ENCODE measurements at places on chromosomes 1 and 21. TPM values are rescaled to one million over a fixed set of nuclear protein-coding genes. Genes with fewer than 3 reads are reported as not detected.
A peak's percentile ranks its signal among the peaks of the same experiment; 100 is the strongest.

Gene PDZK1IP1
- 0.94 TPM for total RNA-seq

Gene LCE1F
- not detected for total RNA-seq

- no peaks in the 10 kb centered on the region for H3K4me1 ChIP-seq
- H3K4me3 ChIP-seq: no peak overlapping the region
- H3K27ac ChIP-seq: no peak overlapping the region
- H3K36me3 ChIP-seq: no peaks in the 10 kb centered on the region
These were observed 7.1 kb upstream of the SDC3 start for GRCh38 chr1:30915491-30916230.

- DNase-seq: no peak
- peaks cover 56% of the 10 kb centered on the region for H3K36me3 ChIP-seq
- no peak overlapping the region for H3K27ac ChIP-seq
- no peaks in the 10 kb centered on the region for H3K27me3 ChIP-seq
These were observed 13.8 kb upstream of the PTTG1IP start for GRCh38 chr21:44887126-44887806.

DNA sequence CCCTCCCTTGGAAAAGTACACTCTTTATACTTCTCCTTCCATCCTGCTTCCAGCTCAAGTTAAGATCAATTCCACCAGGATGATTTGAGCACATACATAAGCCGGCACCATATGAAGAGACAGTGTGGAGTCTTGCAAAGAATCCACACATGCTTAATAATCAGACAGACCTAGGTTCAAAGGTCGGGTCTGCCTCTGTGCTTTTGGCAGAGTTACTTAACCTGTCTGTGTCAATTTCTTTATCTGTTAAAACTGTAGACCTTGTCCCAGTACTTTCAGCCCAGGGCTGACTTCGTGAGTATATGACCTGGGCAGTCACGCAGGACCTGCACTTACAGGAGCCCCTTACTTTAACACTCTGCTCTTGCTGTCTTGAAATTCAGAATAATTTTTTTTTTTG is 30.2 kb upstream of the BECN2 start:
- no peaks in the 10 kb centered on the region for H3K36me3 ChIP-seq
- H3K27me3 ChIP-seq: no peaks in the 10 kb centered on the region
- no peaks in the 10 kb centered on the region for H3K4me1 ChIP-seq
- H3K4me3 ChIP-seq: no peak overlapping the region

GRCh38 chr1:24770881-24771280 is 25.6 kb downstream of the CLIC4 start:
- no peak for DNase-seq
- no peaks in the 10 kb centered on the region for H3K36me3 ChIP-seq
- H3K27me3 ChIP-seq: no peaks in the 10 kb centered on the region
- H3K27ac ChIP-seq: no peak overlapping the region

GRCh38 chr21:44709426-44710293 is 1.7 kb downstream of the TSPEAR start:
- no peaks in the 10 kb centered on the region for H3K4me1 ChIP-seq
- no peak overlapping the region for H3K4me3 ChIP-seq
- no peak for DNase-seq
- no peaks in the 10 kb centered on the region for H3K36me3 ChIP-seq
- H3K27ac ChIP-seq: no peak overlapping the region

GRCh38 chr1:236151739-236152424 is 9.5 kb downstream of the GPR137B start:
- no peaks in the 10 kb centered on the region for H3K27me3 ChIP-seq
- H3K27ac ChIP-seq: no peak overlapping the region
- DNase-seq: no peak
- H3K4me3 ChIP-seq: no peak overlapping the region
- H3K4me1 ChIP-seq: peaks cover 11% of the 10 kb centered on the region

Gene NR5A2
- not detected for total RNA-seq

DNA sequence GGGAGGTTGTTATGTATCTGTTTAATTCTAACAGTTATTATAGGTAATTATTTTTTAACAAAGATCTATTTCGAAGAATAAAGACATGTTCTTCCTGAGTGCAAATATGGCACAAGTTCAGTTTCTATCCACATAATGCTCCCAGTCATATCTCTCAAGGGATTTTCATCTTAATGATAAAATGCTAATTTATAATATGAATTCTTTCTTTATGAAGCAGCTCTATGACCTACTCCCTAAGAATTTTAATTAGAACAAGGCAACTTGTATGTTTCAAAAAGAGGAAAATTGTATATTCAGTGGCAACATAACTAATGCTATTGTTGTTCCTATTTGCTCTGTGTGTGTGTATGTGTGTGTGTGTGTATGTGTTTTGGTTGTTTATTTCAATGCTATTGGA is 1222.1 kb upstream of the NCAM2 start:
- H3K4me3 ChIP-seq: no peak overlapping the region
- H3K36me3 ChIP-seq: no peaks in the 10 kb centered on the region

- H3K4me1 ChIP-seq: peaks cover 65% of the 10 kb centered on the region
- H3K27me3 ChIP-seq: no peaks in the 10 kb centered on the region
- DNase-seq: peak; percentile 19
- peak overlapping the region; percentile 74 for H3K27ac ChIP-seq
- H3K36me3 ChIP-seq: no peaks in the 10 kb centered on the region
These were observed 619 bp downstream of the BCL9 start for GRCh38 chr1:147541672-147542568.

DNA sequence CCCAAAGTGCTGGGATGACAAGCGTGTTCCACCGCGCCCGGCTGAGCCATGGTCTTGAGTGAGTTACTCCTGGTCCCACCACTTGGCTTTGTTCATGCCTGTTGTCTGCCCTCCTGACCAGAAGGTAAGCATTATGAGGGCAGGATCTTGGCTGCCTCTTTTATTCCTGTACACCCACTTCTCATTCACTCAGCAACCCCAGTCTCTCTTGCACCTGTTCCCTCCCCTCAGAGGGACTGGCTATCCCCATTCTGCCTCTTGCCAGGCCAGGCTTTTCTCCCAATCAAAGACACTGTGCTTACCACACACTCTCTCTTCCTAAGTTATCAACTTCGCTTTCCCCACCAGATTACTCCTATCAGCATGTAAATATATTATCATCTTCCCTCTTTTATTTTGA is 26.4 kb downstream of the SPATA21 start:
- no peak overlapping the region for H3K4me3 ChIP-seq
- no peaks in the 10 kb centered on the region for H3K36me3 ChIP-seq

Gene CLCNKA
- total RNA-seq: not detected

GRCh38 chr1:9767964-9768668 is 55.6 kb downstream of the CLSTN1 start:
- DNase-seq: peak; percentile 20
- no peaks in the 10 kb centered on the region for H3K4me1 ChIP-seq
- H3K36me3 ChIP-seq: peaks cover 21% of the 10 kb centered on the region
- H3K4me3 ChIP-seq: no peak overlapping the region
- H3K27ac ChIP-seq: no peak overlapping the region

- no peaks in the 10 kb centered on the region for H3K27me3 ChIP-seq
- H3K4me3 ChIP-seq: peak overlapping the region; percentile 37
- peaks cover 8% of the 10 kb centered on the region for H3K4me1 ChIP-seq
- no peak overlapping the region for H3K27ac ChIP-seq
- H3K36me3 ChIP-seq: no peaks in the 10 kb centered on the region
These were observed 66.6 kb downstream of the BCAR3 start for GRCh38 chr1:93614986-93615581.

- no peak for DNase-seq
- H3K27ac ChIP-seq: peak within 1 kb of the TSS; percentile 72
- peaks cover 2% of the 10 kb centered on the region for H3K36me3 ChIP-seq
- no peaks in the 10 kb centered on the region for H3K27me3 ChIP-seq
- peaks cover 33% of the 10 kb centered on the region for H3K4me1 ChIP-seq
These were observed at the start of gene CTSS for GRCh38 chr1:150765296-150765976. CTSS (minus strand) TSS chr1:150765778; CDS start chr1:150764763, 1,015 bp downstream.

- no peaks in the 10 kb centered on the region for H3K4me1 ChIP-seq
- H3K36me3 ChIP-seq: no peaks in the 10 kb centered on the region
- no peaks in the 10 kb centered on the region for H3K27me3 ChIP-seq
- peak; percentile 60 for DNase-seq
These were observed 11.9 kb upstream of the PADI3 start for GRCh38 chr1:17236779-17237560.

DNA sequence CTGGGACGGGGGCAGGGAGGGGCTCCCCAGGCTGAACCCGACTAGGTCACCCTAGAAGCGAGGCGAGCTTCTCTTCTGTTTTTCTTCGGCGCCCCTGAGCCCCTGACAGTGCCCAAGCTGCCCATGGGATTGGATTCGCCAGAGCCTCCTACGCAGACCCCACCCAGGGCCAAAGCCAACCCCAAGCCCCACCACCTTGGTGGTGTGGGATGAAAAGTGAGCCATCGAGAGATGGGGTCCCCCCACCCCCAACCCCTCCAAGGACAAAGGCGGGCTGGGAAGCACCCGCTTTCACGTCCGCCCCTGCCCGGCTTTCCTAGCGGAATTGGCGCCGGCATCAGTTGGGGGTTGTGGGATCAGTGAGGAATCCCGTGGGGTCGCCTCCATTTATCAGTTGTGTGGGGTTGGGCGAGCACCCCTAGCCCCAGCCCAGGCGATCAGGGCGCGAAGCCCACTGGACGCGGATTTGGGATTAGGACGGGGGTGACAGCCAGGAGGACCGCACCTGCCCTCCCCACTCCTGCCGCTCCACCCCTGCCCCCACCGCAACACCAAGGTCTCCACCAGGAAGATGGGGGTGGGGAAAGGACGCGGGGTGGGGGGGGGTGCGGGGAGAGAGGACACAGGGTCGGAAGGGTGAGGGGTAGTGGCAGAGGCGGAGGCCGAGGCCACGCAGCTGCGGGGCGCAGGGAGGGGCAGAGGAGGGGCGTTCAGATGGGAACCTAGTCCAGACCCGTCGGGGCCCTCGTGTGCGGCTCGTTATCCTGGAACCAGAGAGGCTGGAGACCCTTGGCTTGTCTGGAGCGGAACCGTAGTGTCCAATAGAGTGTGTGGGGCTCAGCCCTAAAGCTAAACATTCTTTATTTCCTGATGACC is 4.4 kb downstream of the TSPEAR start:
- no peak for DNase-seq
- no peak overlapping the region for H3K27ac ChIP-seq
- H3K27me3 ChIP-seq: peaks cover 7% of the 10 kb centered on the region
- H3K4me1 ChIP-seq: no peaks in the 10 kb centered on the region
- H3K36me3 ChIP-seq: no peaks in the 10 kb centered on the region

GRCh38 chr1:214312530-214313051 is 31.6 kb downstream of the SMYD2 start:
- no peaks in the 10 kb centered on the region for H3K27me3 ChIP-seq
- no peak for DNase-seq
- H3K36me3 ChIP-seq: peaks cover 20% of the 10 kb centered on the region
- H3K4me3 ChIP-seq: no peak overlapping the region
- H3K27ac ChIP-seq: no peak overlapping the region

Gene C1orf115
- total RNA-seq: 0.25 TPM

Gene LIN9
- 3.3 TPM for total RNA-seq

GRCh38 chr1:102919659-102920058 is 188.7 kb downstream of the COL11A1 start:
- H3K27me3 ChIP-seq: no peaks in the 10 kb centered on the region
- H3K4me3 ChIP-seq: no peak overlapping the region
- no peak for DNase-seq
- no peak overlapping the region for H3K27ac ChIP-seq

All from CD4-positive, CD25-positive, alpha-beta regulatory T cell (primary cell).